ENCODE measurements at places on chromosomes 3 and 15.
A peak's percentile ranks its signal among the peaks of the same experiment; 100 is the strongest.

DNA sequence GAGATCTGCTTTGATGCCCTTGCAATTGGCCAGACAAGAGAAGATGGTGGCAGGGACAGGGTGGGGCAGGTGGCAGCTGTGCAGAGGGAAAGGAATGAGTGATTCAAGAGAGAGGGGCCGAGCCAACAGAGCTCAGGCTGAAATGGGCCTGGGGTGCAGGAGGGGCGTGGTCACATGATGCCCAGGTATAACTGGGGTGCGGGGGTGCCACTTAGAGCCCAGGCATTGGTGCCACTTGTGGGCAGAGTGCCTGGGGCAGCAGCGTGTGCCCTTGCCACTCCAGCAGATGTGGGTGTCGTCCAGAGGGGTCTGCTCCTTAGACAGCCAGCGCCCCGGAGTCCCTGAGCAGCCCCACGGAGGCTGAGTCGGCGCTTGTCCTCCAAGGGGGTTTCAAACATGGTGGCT lies 88.7 kb downstream of the PLXNA1 start:
- no peak for DNase-seq

DNA sequence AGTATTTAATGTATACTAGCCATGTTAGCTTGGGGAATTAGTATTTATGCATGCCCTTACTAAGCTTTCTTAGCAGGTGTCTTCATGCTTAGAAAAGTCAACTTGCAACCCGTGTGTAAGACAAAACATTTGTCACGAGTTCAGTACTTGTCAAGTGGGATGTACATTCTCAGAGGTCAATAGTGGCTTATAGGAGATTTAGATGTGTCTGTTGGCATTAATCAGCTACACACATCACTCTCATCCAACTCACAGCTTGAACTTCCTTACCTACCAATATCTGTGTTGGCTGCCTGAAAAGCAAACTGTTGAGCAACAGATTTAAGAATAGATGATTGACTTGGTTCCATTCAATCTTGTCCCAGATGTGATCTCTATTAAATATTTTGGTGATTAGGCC lies 109.5 kb downstream of the ROBO2 start:
- no peak for DNase-seq

DNA sequence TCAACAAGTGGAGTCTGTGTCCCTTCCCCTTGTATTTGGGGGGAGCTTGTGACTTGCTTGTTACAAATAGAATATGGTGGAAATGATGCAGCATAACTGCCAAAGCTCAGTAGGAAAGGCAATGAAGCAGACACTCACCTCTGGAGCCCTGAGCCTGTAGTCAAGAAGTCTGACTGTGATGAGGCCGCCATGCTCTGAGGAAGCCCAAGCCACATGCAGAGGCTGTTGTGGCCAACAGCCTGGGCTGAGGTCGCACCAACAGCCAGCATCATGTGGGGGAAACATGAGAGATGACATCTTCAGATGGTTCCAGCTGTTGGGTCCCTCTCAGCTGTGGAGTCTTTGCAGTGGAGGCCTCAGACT lies 161.4 kb downstream of the CHSY1 start:
- DNase-seq, result no peak

GRCh38 chr15:76986743-76987142 lies 8.2 kb upstream of the PSTPIP1 start:
- DNase-seq, result no peak

DNA sequence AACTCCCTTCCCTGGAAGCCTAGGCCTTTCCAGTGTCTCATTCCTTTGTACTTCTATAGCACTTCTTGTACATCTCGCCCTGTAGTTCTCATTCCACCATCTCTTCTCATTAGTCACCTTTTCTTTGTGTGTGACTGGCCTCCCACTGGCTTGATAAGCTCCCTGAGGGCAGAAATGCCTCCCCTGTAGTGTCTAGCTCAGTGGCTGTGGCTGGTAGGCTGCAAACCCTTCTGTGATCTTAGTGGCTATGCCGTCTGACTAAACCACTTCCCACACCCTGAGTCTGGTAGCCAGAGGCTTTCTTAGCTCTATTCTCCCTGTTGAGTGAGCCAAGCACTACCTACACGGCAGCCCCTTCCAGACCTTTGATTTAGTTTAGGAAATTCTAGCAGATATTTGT lies 24.4 kb upstream of the TNFAIP8L3 start:
- no peak for DNase-seq

DNA sequence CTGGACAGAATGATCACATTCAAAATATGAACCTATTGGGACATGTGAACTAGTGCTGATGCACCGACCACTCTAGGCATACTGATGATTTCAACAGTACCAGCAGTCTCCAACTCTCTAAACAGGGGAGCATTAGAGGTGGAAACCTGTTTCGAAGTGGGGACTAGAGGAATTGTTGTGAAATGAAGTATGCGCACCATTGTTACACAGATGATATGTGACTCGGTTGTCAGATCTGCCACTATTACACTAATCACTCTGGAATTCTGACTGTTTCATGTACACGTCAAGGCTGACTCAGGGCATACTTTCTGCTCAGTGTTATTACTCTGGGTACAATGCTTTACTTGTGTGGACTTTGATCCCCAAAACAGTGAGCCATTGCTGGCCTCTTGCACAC lies 198.2 kb upstream of the UBE2E2 start:
- no peak for DNase-seq

DNA sequence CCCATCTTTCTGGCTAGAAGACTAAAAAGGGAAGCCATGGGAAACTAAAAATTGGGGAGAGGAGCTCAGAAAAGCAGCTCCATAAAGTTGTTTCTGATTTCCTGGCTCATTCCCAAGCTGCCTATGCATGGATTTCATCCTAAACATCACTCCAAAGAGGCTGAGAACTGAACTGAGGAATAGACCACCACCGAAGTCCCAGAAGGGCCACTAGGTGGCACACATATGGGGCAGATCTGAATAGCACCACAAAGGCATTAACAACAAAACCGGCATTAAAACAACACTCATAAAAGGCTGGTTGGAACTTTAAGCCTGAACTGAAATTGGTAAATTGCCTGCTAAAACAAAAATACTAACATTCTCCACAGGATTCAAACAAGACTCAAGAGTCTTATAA lies 106.3 kb downstream of the PLD1 start:
- peak; percentile 28 for DNase-seq

- DNase-seq, result no peak
Measured at GRCh38 chr15:45641999-45642932, 7.4 kb downstream of the SQOR start.

- no peak for DNase-seq
Measured at GRCh38 chr3:97810779-97811390, 10.9 kb upstream of the CRYBG3 start.

DNA sequence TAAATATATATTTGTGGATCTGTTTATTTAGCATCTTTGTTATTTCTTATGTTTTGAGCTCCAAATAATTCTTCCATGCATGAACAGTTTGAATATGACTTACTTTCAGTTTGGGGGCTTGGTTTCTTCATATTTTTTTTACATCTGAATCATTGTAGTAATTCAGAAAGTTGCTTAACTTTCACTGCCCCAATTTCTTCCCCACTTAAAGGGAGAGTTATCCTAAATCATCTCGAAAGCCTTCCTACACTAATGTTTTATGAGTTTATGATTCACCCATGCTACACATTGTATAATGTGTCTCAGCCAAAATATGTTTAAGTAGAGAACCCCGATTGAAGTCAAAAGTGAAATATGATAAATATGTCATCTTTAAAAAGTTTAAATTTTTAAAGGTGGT lies 47.8 kb downstream of the SPRED1 start:
- DNase-seq, result no peak

DNA sequence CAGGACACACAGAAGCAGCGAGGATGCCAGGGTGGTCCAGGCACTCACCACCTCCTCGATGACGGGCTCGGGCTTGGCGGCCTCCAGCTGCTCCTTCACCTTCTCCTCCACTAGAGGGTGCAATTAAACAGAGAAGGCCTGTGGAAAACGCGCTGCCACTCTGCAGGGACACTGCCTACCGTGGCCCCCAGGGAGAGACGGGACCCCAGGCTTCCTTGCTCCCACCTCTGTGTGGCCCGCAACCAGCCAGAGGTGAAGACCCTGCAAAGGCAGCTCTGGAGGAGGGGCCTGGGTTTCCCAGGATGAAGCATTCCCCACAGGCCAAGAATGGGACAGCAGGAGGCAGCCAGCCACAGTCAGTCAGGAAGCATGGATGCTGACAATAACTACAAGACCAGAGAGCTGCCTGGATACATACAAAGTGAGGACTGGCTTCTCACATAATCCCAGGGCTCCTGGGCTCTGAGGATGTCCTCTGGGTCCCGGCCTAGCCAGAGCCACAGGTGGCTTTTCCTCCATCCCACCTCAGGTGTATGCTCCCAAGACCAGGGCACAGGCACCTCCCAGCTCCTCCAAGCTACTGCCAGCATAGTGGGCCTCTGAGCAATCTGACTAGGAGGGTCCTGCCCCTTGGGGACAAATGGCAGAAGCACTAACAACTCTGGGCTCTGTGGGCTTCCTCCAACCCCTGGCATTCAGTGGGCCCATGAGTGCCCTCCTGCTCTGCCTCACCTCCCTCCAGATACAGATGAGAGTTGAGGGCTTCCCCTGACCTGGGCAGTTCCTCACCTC lies 46.2 kb downstream of the PTH1R start:
- DNase-seq, result peak; percentile 69

- DNase-seq, result no peak
Measured at GRCh38 chr3:125154800-125155269, 57.7 kb downstream of the SLC12A8 start.

DNA sequence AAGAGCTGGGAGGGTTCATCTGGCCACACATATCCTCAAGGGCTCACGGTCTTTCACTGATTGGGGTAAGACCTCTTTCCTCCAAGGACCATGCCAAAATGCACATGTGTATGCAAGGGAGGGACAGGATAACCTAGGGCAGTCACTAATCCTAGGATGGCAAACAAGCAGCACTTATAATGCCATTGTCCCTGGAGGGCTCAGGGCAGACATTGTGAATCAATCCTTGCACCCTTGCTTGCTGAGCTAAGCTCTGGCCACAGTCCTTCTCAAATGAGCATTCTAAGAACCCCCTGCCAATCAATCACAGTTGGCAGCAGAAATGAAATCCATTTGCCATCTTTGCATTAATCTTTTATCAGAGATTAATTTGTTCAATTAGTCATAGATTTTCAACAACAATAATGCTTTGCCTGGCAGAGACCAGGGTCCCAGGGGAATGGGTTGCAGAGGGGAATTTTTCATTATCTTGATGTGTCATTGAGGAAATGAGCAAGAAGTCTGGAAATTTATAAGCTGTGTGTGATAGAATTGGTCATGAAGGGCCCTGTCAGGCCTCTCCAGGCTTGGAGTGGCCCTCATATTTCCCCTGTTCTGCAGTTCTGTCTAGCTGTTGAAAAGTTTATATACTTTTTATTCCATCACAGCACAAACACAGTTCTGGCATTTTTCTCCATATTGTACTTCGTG lies 57.2 kb upstream of the KY start:
- no peak for DNase-seq

DNA sequence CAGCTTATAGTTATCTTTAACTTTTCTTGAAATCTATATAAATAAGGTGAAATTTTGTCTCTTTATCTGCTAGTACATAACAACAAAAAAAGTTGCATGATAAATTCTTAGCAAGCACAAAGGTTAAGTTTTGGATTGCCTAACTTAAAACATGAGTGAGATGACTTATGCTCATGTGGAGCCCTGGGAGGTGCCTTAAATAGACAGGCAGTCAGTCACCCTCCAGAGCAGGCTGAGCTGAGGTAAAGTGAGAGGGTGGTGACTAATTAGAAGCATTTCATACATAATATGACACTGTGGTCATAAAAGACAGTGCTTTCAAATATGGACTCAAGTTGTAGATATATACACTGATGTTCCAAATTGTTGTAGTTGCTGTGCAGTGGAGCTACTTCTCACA lies 14.6 kb upstream of the MME start:
- DNase-seq, result no peak

DNA sequence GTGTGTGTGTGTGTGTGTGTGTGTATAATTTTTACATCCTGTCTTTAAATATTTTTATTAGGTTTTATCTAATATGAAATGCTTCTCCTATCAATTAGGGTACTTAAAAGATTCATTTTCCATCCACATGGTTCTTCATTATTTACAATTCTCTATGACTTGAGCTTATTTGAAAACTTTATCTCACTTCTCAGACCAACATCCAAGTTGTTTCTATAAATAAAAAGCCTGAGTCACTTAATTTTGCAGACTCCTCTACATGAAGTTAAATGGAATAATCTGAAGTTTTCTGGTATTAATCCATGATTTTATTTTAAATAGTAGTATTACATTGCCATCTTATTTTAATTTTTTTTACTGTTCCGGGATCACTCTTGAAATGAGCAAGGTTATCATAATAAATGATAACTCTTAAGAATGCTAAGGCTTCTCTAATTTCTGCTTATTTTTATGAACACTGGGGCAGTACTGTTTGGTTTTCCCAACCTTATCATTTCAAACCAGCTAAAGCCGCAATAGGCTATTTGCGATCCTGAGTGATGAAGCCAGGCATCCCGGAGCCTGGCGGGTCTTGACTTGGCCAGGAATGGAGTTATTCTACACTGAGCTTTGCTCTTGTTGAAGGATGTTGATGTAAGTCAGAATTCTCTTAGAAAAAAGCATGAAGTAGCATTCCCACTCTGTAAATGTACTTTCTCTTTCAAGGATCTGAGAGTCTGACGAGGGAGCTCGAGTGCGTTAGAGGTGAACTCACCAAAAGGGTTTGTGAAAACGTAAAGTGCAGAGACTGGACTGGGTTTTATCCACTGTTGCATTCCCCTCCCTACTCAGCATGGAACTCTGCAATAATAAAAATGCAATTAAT lies 220.2 kb upstream of the LRTM1 start:
- DNase-seq, result no peak

GRCh38 chr3:86547692-86548091 lies 443.3 kb downstream of the VGLL3 start:
- no peak for DNase-seq

DNA sequence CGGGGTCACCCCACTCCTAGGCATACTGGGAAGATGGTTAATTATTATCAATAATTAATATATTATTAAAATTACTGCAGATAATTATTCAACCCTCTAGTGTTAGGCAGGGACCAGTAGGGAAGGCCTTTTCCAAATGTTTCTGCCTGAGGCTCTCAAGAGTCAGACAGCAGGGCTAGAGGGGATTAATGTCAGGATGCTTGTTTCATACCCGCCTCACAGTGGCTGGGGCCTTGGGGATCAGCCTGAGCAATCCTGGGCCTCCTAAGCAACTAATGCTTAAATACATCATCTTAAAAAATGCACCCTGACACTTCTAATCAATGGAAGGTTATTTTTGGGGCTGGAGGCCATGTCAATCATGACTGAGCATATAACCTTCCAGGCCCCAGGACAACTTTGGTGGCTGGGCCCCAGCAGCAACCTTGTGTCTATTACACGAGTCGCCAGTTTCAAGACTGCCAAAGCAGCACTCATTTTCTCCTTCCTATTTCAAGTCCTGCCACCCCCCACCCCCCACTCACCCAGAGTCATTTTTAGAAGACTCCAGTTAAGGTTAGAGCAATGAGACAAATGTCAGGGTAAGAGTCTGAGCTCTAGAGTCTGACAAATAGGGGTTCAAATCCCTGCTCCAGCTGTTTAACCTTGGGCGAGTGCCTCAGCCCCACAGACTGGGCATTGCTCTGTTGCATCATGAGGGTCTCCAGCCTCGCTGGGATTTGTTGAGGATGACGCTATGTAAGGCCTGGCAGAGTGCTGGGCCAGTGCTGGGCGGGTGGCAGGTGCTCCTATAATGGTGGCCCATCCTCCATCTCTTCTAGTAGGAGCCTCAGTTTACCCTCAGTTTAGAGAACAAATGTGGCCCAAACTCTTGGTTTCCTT lies 6.1 kb downstream of the AMOTL2 start:
- DNase-seq, result no peak
